ENCODE measurements at places on chromosomes 12 and 14. TPM values are rescaled to one million over a fixed set of nuclear protein-coding genes. Genes with fewer than 3 reads are reported as not detected.

GRCh38 chr12:25745281-25745680, 192.2 kb upstream of the LMNTD1 start:
- DNase-seq = no peak

ISCA2 gene
- total RNA-seq = 35.2 TPM

DNA sequence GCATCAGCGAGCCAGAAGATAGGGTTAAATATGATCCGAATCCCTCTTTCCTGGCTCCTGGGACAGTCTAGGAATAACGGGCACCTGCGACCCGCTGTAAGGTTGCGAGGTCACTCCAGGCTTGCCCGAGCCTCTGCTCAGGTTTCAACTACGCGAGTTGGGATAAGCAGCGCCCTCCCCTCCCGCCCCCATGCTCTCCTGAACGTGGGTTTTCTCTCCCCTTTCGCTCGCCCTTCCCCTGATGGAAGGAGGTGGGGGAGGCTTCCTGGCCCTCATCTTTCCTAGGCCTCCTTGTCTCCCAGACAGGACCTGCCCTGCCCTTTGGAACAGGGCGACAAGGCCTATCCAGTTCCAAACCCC, 753 bp upstream of the ATP5MC2 start:
- peak; percentile 36 for DNase-seq

CACNA1C gene
- total RNA-seq = 0.07 TPM

DNA sequence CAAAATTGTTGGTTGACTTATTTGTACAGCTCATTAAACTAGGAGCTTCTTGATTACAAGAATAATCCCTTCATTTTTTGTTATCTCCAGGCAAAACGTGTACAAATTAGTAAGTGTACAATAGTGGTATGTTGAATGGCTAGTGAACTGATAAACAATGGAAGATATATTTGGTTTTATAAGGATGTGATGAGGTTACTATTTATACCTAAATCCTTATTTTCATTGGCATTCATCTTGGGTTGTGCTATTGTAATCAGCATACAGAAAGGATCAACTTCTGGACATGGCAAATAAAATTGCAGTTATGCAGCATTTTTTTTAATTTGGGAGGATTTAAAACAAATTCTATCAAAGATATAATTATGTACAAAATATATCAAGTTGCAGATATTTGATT, 199.4 kb upstream of the GZMB start:
- DNase-seq = no peak

Data from activated CD4-positive, alpha-beta memory T cell treated with anti-CD3 and anti-CD28 coated beads for 36 hours (primary cell).